ENCODE measurements at places on chromosomes 6 and 20.

DNA sequence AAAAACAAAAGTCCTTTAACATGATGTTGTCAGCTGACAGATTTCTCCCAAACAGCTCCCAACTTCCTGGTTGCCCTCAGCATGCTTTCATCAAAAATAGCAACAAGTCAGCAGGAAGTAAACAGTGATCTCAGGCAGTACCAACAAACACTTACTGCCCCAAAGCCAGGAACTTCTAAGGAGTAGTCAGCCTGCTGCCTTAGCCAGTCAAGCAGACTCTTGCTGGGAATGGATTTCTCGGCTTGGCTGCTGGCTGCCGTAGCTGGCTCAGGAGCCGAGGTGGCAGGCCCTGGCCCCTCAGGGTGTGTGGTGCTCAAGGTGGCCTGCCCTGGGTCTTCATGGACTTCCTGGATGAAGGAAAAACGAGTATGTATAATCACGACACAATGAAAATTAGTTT lies 46.6 kb upstream of the EMILIN3 start:
- no peak for DNase-seq

DNA sequence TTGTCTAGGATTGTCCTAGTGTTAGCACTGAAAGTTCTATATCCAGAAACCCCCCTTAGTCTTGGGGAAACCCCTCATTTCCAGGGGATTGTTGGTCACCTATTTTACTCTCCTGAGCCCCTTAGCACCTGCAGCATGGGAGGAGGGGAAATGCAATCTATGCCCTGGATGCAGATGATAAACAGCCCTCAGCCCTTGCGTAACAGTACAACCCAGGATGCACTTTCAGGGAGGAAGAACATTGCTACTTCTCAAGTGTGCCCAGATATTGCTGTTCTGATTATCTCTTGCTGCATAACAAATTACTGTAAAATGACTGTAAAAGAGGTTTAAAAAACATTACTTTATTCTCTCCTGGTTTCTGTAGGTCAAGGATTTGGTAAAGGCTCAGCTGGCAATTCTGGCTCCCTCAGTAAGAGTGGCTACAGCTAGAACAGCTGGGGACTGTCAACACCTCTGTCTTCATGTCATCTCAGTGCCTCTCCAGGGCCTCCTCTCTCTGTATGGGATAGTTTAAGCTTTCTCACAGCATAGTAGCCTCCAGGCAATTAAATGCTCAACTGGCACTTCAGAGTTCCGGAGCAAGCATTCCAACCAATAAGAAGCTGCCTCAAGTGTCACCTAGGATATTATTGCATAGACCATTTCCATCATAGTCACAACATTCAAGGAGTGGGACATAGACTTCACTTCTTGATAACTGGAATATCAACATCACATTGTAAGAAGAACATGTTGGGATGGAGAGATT lies 117.8 kb upstream of the FOXO3 start:
- DNase-seq: no peak

DNA sequence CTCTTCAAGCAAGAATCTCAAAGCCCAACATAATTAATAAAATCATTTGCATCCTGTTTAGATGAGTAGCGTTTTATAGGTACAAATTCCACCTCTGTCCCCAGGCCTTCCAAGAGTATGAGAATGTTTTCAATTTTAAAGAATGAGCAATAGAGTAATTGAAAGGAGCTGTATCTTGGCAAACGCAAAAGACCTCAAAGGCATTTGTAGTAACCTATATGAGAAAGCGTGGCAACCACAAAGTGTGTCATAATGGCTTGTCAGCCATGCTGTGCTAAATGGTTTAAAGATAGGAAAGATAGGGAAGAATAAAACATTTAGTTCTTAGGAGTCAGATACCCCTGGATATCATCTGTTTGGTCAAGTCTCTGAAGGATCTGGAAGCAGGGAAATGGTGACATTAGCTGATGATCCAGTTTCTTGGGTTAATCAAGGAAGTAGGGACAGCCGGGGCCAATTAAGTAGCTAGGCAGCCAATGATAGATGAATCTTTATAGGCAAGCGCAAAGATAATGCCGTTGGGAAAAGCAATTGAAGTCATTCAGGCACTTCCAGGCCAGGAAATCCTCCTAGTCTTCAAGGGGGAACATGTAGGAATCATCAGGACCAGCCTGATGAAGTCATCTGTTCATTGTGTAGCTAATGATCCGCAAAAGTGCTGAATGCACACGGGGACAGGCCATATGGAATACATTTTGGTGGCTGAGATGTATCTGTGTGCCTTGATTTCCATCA lies 71.5 kb upstream of the ISM1 start:
- DNase-seq: peak; percentile 56

GRCh38 chr20:4297127-4297826 lies 281.9 kb upstream of the RNF24 start:
- DNase-seq: peak; percentile 28

GRCh38 chr20:44489931-44490330 lies 14.3 kb downstream of the TTPAL start:
- DNase-seq: no peak

DNA sequence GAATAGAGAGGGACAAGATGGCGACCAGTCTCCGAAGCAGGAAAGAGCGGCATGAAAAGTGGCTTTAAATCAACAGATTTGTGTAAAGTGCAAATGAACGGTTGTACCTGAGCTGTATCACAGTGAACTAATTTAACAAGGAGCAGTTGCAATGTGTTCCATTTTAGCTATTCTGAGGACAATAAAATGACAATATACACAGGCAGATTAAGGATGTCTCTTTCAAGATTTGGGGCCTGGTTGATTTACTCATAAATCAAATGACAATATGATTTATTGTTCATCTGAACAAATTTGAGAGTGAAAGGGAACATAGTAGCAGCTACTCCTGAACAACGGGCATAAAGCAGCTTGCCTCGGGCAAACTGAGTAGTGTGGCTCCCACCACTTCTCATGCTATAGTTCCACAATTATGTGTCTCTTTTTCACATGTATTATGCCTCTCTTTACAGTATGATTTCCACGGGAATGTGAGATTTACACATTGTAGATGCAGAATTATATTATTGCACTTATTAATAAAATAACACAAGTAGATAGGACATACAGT lies 204.1 kb upstream of the AGPAT4 start:
- DNase-seq: no peak

DNA sequence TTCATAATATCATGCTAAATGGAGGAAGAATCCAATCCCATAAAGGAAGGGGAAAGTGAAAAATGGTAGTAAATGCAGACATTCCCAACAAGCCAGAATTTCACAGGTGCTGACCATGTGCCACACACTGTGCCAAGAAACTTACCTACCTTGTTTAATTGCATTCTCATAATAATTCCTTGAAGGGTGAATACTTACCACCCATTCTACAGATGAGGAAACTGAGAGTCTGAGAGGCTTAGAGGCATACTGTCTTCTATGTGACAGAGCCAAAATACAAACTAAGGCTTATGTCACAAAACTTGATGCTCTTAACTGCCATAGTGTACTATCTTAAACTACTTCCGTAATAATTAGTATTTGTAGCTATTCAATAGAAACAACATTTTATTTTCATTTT lies 454.7 kb downstream of the UTRN start:
- no peak for DNase-seq

GRCh38 chr6:41672816-41673703 lies 34.8 kb downstream of the MDFI start:
- DNase-seq: no peak

- no peak for DNase-seq
Measured at GRCh38 chr6:36715469-36715868, 17.8 kb downstream of the RAB44 start.

- DNase-seq: peak; percentile 81
Measured at GRCh38 chr6:34236443-34237315, at the start of gene HMGA1. Gene HMGA1, plus strand, starts transcription at chr6:34236873. Its CDS starts 3,908 bp downstream, at chr6:34240781.

- peak; percentile 19 for DNase-seq
Measured at GRCh38 chr20:43731469-43731868, 4.7 kb upstream of the GTSF1L start.

DNA sequence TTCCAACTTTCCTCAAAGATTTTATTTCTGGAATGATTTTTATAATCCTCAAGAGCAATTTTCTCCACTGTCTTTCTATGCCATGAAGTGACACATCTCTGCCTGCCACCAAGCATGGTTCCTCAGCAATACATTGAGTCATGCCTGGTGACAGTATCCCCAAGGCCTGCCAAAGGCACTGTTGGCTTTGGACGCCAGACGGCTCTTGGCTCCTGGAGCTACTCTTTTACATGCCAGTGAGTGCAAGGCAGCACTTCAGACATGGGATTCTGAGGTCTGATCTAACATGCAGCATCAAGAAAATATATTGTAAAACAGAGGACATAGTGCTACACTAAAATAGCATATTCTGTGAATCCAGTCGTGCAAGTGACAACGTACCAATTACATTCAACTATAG lies 20.1 kb upstream of the PLEKHG1 start:
- DNase-seq: no peak

DNA sequence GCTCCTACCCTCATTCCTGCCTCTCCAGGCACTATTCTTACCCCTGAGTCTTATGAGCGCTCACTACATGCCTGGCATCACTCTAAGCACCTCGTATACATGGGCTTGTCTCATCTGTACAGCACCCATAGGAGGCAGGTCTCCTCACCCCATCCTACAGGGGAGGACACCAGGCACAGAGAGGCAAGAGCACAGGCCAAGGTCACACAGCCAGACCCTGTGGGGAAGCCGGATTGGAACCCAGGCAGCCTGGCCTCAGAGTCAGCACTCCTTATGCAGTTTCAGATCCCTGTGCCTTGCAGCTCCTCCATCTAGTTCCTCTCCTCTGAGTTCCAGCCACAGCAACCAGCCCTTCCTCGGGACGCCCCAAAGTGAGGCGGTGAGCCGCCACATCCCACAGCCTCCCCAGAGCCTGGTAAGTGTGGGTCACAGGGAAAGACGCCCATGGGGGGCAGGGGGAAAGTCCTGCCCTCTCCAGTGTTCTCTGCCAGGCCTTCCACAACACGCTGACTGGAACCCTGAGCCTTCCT lies 103.3 kb downstream of the NFATC2 start:
- DNase-seq: no peak

- DNase-seq: no peak
Measured at GRCh38 chr20:41769592-41770018, 151.4 kb upstream of the CHD6 start.

- DNase-seq: peak; percentile 25
Measured at GRCh38 chr6:54681987-54682386, 164.6 kb upstream of the FAM83B start.

GRCh38 chr6:10719964-10720264 lies 3.0 kb upstream of the TMEM14C start:
- DNase-seq: no peak

DNA sequence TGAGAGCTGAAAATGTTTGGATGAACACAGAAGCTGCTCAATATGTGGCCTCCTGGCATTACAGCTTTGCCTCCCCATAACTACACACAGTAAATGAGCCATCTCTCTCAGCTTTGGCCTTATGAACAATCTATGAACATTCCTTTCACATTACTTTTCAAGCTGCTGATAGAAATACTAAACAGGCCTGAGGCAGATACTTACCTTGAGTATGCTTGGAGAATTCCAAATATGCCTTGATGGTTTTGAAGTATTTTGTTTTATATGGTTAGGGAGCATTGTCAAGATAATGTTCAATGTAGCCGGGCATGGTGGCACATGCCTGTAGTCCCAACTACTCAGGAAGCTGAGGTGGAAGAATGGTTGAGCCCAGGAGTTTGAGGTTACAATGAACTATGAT lies 104.5 kb downstream of the CD24 start:
- no peak for DNase-seq

DNA sequence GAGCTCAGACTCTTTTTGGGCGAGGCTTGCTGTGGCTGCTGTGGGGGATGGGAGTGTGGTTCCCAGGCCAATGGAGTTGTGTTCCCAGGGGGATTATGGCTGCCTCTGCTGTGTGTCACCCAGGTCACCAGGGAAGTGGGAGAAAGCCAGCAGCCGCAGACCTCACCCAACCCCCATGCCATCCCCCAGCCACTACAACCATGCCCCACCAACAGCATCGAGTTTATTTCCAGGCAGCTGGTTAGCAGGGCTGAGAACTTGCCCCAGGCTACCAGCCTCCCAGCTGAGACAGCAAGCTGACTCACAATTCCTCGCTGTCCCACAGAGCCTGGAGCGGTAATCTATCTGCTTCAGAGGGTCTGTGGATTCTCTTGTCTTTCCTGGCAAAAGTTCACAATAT lies 331.7 kb downstream of the FRK start:
- no peak for DNase-seq

DNA sequence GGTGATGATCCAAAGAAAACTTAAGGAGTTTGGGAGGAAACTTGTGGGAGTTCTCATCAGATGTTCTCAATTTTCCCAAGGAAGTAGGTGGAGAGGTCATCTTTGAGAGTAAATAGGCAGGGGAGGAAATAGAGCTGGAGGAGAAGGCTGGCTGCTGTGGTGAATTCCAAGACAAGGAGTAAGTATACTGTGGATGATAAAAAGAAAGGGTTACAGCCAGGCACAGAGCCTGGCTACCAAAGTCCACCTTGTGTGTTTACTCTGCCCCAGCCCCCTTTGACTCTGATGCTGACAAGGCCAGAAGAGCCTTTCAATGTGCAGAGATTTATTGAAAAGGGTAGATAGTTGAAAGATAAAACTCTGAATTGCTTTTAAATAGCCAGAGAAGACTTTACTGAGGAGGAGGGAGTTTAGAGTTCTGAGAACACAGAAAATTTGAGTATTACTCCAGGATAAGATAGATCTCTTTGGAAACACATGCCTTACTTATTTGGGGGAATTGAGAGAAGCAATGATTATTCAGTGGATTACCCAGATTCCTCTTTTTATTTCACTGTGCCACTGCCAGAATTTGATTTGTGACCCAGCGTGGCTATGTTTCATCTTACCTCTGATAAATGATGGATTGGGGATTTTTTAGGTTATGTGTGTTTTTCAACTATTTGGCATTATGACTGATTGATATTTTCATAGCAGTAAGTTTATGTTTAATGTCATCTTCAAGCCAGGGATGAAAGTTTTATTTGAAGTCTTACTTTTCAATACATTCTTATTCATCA lies 182.6 kb upstream of the JAG1 start:
- DNase-seq: no peak

DNA sequence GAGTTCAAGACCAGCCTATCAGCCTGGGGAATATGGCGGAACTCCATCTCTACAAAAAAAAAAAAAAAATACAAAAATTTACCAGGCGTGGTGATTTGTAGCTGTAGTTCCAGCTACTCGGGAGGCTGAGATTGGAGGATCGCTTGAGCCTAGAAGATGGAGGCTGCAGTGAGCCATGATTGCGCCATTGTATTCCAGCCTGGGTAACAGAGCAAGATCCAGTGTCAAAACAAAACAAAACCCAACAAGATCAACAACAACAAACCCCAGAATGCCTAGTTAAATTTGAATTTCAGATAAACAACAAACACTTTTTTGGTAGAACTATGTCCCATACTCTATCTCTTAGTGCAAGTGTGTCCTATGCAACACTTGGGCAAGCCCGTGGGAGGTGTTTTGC lies 39.9 kb downstream of the SNAI1 start:
- DNase-seq: no peak

DNA sequence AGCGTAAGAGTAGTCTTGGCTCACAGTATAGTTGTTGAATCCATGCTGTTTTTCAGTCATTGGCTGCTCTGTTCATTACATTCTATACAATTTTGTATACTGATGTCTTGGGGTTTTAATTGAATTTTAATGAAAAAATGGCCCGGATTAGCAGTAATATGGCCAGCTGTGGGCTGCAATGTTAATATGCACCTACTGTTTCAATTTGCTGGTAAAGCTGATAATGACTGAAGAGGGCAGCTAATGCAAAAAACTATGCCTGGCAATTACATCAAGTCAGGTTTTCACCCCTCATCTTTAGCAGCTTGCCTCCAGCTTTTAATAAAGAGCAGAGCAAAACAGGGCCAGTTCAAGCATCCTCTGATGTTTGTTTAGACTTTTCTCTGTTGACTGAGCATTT lies 394.5 kb downstream of the PLCB1 start:
- DNase-seq: no peak

Data from fibroblast of gingiva (primary cell).